T-helper 9 cell (primary cell): ENCODE measurements at places on chromosomes 4 and X.

DNA sequence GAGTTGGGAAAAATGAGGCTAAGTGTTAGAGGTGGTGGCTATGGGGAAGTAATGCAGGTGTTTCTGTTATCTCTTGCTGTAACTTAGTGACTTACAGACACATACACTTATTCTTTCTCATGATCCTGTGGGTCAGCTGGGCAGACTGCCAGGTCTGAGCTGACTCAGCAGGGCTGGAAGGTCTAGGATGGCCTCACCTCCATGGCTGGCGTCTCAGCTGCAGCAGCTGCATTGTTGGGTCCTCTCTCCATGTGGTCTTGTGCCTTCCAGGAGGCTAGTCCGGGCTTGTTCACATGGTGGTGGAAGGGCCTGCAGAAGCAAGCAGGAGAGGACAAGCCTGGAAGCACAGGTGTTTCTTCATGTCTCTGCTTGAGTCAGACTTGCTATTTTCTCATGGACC lies 172.7 kb downstream of the NHS start:
- DNase-seq: no peak

DNA sequence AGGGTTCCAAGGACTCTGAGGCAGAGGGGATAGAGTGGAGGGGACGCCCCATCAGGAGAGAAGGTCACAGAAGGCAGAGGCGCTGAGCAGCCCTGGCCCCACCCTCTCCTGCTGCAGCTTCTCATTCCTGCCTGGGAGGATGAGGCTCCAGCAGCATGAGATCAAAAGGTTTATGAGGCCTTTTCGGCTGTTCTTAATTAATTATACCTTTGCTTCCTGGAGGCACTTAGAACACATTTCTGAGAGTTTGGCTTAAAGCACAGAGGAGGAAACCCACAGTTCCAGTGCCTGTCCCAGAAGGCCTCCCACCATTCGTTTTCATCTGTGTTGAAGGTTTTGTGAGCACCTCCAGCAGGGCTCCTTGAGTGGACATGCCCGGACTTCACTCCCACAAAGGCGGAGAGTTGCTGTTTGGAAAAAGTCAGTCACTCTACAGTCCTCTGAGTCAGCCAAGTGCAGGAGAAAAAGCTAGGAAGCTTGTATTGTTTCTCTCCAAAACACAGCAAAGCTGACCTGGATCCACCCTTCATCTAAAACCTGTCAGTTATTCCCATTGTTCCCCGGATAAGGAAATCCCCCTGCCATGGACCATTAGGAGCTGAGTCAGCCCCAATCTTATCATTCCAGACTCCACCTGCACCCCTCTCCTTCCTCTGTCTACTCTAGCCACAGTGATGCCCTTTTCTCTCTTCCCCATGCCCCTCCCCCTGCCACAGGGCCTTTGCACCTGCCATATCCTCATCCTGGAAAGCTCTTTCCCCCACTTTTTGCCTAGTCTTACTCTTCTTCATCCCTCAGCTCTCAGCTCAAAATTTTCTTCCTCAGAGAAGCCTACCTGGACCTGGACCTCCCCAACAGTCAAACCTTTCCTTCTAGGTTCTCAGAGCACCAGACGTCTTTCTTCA lies 276.8 kb downstream of the FBXW7 start:
- no peak for DNase-seq

- DNase-seq: no peak
Observed at GRCh38 chrX:108167211-108167872, 75.8 kb downstream of the ATG4A start.

DNA sequence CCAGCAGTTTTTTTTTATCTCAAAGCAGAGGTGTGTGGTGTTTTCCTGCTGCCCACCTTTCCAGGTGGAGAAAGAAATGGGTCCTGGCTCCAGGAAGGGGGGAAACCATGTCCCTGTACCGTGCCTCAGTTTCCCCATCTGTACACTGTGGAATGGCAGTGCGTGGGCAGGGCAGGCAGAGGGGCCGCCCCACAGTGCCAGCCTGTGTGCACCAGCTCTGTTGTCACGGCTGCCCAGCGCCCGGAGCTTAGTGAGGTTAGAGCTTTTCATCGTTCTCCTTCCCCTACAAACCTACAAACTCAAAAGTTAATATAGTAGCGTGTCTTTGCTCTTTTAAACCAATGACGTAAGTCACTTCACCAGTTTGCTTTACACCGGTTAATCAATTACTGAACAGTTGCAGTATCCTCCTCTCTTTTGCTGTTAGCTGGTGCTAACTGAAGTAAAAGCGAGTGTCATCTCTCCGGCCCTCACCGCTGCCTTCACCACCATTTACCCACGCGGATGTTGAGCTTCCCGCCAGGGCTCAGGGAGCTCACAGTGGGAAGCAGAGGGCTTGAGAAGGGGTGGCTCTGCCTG lies 114.8 kb upstream of the ADRA2C start:
- no peak for DNase-seq

- no peak for DNase-seq
Observed at GRCh38 chr4:94484818-94485217, 33.1 kb downstream of the PDLIM5 start.

- no peak for DNase-seq
Observed at GRCh38 chr4:108428923-108429322, 191.5 kb upstream of the RPL34 start.

DNA sequence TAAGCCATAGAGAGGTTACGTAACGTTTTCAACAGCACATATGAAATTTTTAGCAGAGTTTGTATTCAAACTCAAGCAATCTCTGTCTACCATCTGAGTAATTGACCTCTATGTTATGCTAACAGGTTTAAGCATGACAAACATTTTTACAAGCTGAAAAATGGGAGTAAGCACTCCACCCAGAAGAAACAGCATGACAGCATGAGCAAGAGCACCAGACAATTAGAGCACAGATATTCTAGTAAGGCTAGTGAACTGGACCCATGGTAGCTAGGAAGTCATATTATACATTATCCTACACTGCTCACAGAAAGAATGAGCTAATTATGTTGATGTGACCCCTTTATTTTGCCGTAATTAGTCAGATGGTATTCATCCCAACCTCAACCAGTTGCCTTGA lies 200.5 kb downstream of the PABPC4L start:
- DNase-seq: no peak

- no peak for DNase-seq
Observed at GRCh38 chrX:151609222-151609621, 45.7 kb downstream of the PASD1 start.

DNA sequence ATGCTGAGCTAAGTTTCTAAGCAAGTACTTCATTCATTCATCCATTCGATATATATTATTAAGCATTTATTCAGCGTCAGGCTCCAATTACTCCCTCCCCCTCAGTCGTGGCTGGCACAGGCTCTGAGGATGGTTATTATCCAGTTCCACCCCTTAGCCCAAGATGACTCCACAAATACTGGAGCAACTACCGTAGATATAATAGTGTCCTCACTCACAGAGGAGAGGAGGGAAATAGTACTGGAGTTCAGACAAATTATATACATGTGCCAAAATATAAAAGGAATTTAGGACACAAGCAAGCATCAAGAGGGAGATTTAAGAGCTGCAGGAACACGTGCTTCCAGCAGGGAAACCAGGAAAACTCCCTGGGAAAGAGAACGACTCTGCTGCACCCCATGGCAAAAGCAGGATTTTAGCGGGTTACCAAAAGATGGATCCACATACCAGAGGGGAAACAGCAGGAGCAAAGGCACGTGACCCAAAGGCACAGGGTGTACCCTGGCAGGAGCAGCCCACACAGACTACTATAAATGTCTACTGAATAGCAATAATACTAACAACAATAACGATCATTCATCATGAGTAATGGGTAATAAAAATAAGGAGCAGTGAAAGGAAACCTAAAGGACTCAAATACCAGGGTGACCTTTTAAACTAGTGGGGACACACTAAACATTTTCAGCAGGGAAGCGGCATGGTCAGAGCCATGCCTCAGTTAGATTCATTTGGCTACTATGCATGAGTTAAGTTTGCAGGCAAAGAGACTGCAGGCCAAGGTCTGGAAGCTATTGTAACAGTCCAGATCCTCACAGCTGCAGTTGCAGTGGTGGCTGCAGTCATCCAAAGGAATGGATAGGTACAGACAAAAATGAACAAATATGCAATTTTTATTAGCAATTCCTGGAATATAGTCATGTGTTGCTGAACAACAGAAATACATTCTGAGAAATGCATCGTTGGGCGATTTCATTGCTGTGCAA lies 153.7 kb downstream of the APBB2 start:
- DNase-seq: no peak

GRCh38 chr4:23922541-23923111 lies 32.8 kb upstream of the PPARGC1A start:
- DNase-seq: no peak

DNA sequence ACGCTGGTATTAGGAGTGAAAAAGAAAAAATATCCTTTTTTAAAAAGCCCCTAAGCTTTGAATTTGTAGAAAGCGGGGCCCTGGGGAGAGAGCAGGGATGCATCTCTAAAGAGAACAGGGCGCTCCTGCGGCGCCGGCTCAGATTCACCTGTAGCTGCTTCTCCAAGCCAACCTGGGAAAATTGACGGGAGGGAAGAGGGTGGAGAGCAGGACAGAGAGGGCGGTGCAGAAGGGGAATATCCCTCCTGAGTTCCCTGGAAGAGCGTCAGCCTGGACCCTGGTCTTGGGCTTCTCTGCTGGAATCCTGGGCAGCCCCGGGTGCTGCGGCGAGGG lies 776 bp upstream of the SOWAHD start:
- DNase-seq: no peak

GRCh38 chr4:81445196-81445595 lies 26.5 kb downstream of the RASGEF1B start:
- no peak for DNase-seq

GRCh38 chr4:2255501-2256155 lies 6.3 kb downstream of the MXD4 start:
- no peak for DNase-seq

- DNase-seq: no peak
Observed at GRCh38 chr4:107693132-107693531, 26.9 kb downstream of the PAPSS1 start.

- DNase-seq: no peak
Observed at GRCh38 chrX:21645431-21645830, 12.7 kb downstream of the KLHL34 start.

- DNase-seq: no peak
Observed at GRCh38 chr4:119797238-119797894, 168.8 kb upstream of the PDE5A start.

DNA sequence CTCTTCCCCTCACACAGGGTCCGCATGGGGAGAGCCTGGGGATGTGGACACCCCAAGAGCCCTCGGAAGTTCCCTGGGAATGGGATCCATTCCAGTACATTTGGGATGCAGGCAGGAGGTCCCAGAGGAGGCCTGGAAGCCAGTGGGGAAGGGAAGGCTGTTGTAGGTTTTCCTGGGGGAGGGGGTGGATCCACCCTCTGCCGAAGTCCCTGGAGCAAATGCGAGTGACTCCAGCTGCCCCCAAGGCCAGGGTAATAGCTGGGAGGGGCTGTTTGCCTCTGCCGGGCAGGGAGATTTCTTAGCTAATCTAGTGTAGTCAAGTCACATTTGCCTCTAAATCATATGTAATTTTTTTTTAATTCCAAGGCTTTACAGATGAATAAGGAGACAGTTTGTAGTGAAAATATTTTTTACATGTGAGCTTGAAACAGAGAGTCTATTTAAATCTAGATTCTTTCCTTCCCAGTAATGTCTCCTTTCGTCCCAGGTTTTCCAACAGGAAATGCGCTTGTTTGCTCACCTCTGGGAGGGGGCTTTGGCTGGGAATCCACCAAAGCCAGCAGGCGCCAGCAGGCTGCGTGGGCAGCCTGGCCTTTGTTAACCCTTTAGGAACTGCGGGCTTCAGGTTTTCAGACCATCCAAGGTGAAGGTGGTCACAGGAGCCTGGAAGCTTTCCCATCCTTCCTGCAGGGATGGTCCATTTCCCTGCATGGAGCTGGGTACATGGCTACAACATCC lies 26.8 kb downstream of the SH3TC1 start:
- no peak for DNase-seq

- DNase-seq: no peak
Observed at GRCh38 chr4:83568062-83568461, 32.2 kb downstream of the GPAT3 start.

DNA sequence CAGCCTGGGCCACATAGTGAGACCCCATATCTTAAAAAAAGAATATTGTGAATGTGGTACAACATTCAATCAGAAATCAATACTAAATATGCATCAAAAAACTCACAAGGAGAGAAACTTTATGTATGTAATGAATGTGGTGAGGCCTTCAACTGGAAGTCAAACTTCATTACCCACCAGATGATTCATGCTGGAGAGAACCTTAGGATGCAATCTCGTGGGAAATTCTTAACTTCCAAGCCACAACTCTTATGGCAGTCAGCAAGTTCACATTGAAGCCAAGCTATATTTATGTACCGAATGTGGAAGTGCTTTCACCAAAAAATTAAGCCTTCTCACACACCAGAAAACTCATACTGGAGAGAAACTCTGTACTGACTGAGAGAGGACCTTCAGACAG lies 84.5 kb upstream of the UXT start:
- DNase-seq: no peak

DNA sequence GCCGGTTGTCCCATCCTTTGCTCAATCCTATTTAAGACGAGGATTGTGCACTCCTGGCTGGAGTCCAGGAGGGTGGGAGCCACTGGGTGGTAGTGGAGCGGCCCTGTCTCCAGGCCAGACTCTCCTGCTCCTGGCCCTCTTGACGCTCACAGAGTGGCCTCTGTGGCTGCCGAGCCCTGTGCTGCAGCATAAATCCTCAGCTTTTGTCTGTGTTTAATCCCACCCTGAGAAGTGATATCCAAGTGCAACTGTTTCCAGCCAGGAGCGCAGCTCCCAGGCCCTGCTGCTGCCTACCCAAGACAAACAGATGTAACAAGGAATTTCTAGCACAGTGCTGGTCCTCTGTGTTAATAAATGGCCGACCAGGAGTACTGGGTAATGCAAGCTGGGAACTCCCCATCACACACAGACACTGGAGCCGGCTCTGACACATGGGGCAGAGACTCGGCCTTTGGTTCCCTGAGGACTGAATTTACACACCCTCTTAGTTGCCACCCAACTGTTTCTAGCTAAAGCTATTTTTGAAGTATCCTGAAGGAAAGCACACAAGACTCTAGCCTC lies 85.3 kb downstream of the GATB start:
- no peak for DNase-seq

GRCh38 chr4:95263960-95264359 lies 284.8 kb downstream of the UNC5C start:
- no peak for DNase-seq

GRCh38 chr4:6001680-6002491 lies 16.3 kb downstream of the C4orf50 start:
- no peak for DNase-seq
